ENCODE measurements at places on chromosomes 11 and 22.

DNA sequence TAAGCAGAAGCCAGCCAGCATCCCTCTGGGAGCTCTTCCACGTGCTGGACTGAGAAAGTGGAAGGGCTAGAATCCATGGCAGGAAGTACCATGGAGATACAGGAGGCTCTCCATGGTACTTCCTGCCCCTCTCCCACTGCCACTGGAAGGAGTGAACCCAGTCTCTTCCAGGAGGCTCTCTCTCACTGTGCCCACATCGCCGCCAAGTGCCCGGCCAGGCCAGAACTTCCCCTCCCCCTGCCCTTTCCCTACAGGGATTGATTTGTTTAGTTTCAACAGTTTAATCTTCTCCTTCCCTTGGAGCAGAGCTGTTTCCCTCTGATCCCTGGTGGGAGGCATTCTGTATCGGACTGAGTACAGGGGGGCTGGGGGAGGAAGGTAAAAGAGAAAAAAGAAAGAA, 133.6 kb downstream of the DSCAML1 start:
- no peak for DNase-seq

DNA sequence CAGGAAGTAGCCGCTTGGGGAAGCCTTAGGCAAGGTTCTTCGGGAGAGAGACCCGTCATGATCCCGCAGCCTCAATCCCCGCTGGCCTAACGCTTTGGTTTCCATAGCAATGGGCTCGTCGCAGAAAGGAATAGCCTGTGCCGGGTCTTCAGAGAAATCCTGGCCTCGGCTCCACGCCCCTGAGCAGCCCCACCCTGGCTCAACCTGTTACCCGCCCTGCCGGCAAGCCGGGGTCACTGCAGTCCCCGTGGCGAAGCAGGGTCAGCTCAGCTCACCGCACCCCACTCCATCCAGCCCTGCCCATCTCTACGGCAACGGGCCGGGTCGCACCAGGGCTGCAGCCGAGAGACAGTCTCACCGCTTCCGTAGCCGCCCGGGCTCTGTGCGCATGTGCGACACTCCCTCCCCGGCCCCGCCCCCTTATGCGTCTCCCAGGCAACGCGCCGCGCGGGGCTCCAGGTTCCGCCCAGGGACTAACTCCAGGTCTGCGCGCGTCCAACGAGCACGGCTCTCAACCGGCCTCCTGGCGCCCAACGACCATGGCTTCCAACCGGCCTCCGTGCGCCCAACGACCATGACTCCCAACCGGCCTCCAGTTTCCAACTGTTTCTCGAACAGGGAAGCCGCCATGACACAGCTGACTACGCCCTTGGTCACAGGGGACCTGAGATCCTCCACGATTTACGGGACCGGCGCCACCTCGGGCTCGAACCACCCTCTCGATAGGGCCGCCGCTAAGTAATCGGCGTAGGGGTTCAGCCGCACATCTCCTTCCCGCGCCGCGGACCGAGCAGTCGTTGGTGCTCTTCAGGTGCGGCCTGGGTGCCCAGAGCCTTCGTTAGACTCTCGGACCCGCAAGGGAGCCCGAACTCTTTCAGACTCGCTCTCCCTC, at the start of gene DUSP18:
DUSP18 (minus strand) TSS at position 382 of the 892 bp plus-strand sequence. CDS start 3,872 bp downstream, outside the sequence.
- DNase-seq: peak; percentile 92

DNA sequence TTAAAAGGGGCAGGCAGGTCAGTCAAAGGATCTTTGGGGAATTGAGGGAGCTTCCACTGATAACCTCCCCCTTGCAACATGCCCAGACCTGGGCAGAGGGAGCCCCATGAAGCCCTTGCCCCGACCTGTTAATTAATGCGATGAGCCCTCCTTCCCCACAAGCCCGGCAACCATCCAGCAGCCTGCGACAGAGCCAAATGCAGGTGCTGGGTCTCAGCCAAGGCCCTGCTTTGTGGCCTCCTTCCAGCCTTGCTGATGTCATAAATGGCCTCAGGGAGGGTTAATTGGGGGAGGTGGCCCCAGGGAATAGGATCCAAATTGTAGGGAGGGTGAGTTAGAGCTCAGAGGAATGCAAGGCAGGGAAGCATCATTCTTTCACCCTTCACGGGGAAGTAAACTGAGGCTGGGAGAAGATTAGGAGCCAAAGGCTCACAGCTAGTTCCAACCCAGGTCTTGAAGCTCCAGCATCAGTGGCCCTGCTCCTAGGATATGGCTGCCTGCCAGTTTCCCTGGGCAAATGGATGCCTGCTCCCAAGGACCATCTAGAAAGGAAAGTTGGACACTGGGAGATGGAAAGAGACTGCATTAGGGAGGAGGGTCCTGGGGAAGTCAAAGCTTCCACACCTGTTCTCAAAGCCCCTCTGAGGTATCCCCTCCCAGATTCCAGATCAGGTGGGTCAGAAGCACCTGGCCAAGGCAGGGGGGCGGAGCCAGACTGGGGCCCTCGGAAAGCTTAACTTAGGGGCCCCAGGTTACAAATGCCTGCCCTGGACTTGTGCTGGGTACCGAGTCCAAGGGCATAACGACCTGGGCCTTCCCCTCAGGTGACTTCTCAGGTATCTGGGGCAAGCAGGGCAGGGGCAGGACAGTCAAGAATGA, 34.1 kb downstream of the LMO1 start:
- no peak for DNase-seq

- DNase-seq: no peak
Measured at GRCh38 chr11:73645972-73646631, at the start of gene PLEKHB1. Gene PLEKHB1 (plus strand): TSS chr11:73646581. CDS start chr11:73646609, 28 bp downstream.

- no peak for DNase-seq
Measured at GRCh38 chr11:87662287-87662686, 513.0 kb downstream of the RAB38 start.

GRCh38 chr11:30333405-30333804, 10.5 kb downstream of the ARL14EP start:
- DNase-seq: peak; percentile 11

- DNase-seq: no peak
Measured at GRCh38 chr11:30859669-30860068, 273.5 kb upstream of the MPPED2 start.

DNA sequence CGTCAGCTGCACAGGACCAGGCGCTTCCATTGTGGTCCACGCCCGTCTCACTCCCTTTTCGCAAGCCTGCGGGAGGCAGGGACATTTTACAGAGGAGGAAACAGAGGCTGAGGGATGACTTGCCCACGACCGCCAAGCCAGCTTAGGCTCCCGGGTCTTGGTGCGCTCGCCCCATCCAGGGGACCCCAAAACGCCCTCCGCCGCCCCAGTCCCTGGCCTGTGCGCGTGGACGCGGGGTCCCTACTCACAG, 300 bp downstream of the WNT11 start:
- DNase-seq: no peak

GRCh38 chr11:64514590-64514989, 76.4 kb upstream of the SLC22A12 start:
- DNase-seq: no peak
